Heart right ventricle (tissue), 16 donors: ENCODE measurements at places on chromosomes 5 and 9.

GRCh38 chr9:113622600-113623400 lies 159.3 kb downstream of the RGS3 start:
- H3K27ac ChIP-seq: no peak overlapping the region
- DNase-seq: no peak
- peaks cover 19% of the 10 kb centered on the region for H3K4me1 ChIP-seq
- no peaks in the 10 kb centered on the region for H3K36me3 ChIP-seq
- H3K27me3 ChIP-seq: no peaks in the 10 kb centered on the region

GRCh38 chr5:163564321-163564938 lies 59.0 kb downstream of the MAT2B start:
- no peaks in the 10 kb centered on the region for H3K36me3 ChIP-seq
- peaks cover 14% of the 10 kb centered on the region for H3K4me1 ChIP-seq
- no peak overlapping the region for H3K4me3 ChIP-seq
- H3K27ac ChIP-seq: no peak overlapping the region
- peak; percentile 47 for DNase-seq

- no peaks in the 10 kb centered on the region for H3K27me3 ChIP-seq
- H3K4me3 ChIP-seq: no peak overlapping the region
- H3K27ac ChIP-seq: no peak overlapping the region
- no peak for DNase-seq
Observed at GRCh38 chr5:84688566-84688965, 303.9 kb upstream of the EDIL3 start.

DNA sequence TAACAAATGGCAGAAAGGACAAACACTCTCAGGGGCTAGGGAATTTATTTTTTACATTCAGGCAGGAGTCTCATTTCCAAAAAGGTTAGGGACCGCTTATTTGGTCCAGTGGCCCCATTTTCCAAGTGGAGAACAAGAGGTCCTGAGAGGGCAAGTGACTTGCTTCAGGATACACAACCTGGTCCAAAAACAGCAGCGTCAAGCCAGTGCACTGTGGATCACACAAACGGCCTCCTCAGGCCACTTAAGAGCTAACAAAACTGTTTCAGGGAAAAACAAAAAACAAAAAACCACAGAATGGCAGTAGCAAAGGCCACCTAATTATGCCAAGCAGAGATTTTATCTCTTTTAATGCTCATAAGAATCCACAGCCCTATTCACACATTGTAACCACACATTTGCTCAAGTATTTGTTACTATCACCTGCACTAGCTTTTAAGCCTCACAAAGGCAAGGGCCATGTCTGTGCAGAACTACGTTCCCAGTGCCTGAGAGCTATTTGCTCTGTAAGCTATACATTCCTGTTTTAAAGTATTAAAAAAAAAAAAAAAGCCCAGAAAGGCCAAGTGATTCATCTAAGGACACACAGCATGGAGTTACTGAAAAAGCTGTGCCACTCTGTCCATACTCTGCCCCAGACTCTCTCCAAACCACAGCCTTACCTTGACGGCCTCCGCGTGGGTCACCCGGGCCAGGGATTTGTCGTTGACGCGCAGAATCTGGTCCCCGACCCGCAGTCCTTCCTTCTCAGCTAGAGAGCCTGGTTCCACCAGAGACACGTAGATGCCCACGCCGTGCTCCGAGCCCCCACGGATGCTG lies 1.5 kb downstream of the WHRN start:
- no peak overlapping the region for H3K27ac ChIP-seq
- no peaks in the 10 kb centered on the region for H3K36me3 ChIP-seq

GRCh38 chr9:84874022-84874421 lies 204.5 kb downstream of the NTRK2 start:
- H3K36me3 ChIP-seq: no peaks in the 10 kb centered on the region
- no peak overlapping the region for H3K27ac ChIP-seq
- H3K4me3 ChIP-seq: no peak overlapping the region
- H3K4me1 ChIP-seq: peaks cover 14% of the 10 kb centered on the region
- no peak for DNase-seq
- H3K27me3 ChIP-seq: no peaks in the 10 kb centered on the region

DNA sequence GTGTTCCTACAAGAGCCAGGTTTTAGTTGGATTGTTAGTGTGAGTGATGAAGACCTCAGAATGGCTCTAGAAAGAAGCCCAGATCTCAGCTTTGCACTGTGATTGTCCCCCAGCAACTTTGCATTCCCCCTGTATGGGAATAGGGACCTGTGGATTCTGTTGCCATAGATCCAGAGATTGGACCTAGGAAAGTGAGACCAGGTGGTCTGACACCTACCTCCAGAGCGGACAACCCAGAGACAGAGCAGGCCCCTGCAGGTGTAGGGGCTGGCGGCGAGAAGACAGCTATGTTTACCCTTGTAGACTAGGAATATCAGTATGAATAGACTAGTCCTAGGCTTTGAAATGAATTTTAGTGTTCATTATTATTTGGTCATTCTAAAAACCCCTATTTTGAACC lies 53.6 kb downstream of the IRF1 start:
- H3K4me3 ChIP-seq: no peak overlapping the region
- peaks cover 42% of the 10 kb centered on the region for H3K4me1 ChIP-seq
- peak overlapping the region; percentile 74 for H3K27ac ChIP-seq
- no peaks in the 10 kb centered on the region for H3K36me3 ChIP-seq
- no peak for DNase-seq

DNA sequence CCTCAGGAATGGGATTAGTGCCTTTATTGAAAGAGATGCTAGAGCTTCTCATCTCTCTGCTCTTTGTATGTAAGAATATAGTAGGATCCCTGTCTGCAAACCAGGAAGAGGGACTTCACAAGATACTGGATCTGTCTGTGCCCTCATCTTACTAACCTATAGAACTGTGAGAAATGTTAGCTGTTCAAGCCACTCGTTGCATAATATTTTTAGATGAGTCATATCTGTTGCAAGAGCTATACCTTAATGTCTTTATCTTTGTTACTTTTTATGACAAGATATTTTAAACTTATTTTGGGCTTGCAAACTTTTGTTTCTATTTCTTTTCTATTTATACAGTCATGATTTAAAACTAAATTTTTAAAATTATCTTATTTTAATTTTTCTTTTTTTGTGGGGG lies 1296.8 kb upstream of the CDH6 start:
- H3K4me3 ChIP-seq: no peak overlapping the region
- no peaks in the 10 kb centered on the region for H3K27me3 ChIP-seq
- no peak for DNase-seq
- H3K4me1 ChIP-seq: no peaks in the 10 kb centered on the region
- no peaks in the 10 kb centered on the region for H3K36me3 ChIP-seq

GRCh38 chr5:1059884-1060263 lies 51.3 kb downstream of the NKD2 start:
- H3K36me3 ChIP-seq: peaks cover 5% of the 10 kb centered on the region
- DNase-seq: peak; percentile 7
- H3K27me3 ChIP-seq: no peaks in the 10 kb centered on the region
- H3K27ac ChIP-seq: no peak overlapping the region
- H3K4me1 ChIP-seq: no peaks in the 10 kb centered on the region
- H3K4me3 ChIP-seq: no peak overlapping the region

GRCh38 chr5:67806654-67807438 lies 408.7 kb upstream of the PIK3R1 start:
- DNase-seq: no peak
- H3K27ac ChIP-seq: peak overlapping the region; percentile 86
- no peaks in the 10 kb centered on the region for H3K27me3 ChIP-seq
- no peak overlapping the region for H3K4me3 ChIP-seq

DNA sequence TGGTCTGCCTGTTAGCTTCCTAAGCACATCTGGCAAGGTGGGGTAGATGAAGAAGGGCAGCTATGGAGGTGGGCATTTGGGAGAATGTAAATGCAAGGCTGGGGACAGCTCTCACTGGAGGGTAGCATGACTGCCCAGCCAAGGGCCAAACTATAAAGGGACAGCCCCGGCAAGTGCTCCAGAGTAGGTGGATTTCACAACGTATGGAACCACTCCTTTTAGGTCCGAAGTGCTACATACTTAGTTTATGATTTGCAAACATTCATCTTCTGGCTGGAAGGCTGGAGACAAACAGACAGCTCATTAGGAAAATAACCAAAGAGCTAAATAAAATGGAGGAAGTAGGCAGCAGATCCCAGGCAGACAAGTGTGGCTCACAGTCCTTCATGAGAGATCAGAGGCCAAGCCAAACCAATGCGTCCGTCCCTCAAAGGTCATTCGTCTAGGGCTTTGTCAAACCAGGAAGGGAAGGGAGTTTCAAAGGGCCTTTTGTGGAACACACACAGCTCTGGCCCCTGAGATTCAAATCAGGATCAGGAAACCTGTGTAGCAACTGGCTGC lies 42.5 kb upstream of the GLRX start:
- DNase-seq: no peak
- no peaks in the 10 kb centered on the region for H3K27me3 ChIP-seq

DNA sequence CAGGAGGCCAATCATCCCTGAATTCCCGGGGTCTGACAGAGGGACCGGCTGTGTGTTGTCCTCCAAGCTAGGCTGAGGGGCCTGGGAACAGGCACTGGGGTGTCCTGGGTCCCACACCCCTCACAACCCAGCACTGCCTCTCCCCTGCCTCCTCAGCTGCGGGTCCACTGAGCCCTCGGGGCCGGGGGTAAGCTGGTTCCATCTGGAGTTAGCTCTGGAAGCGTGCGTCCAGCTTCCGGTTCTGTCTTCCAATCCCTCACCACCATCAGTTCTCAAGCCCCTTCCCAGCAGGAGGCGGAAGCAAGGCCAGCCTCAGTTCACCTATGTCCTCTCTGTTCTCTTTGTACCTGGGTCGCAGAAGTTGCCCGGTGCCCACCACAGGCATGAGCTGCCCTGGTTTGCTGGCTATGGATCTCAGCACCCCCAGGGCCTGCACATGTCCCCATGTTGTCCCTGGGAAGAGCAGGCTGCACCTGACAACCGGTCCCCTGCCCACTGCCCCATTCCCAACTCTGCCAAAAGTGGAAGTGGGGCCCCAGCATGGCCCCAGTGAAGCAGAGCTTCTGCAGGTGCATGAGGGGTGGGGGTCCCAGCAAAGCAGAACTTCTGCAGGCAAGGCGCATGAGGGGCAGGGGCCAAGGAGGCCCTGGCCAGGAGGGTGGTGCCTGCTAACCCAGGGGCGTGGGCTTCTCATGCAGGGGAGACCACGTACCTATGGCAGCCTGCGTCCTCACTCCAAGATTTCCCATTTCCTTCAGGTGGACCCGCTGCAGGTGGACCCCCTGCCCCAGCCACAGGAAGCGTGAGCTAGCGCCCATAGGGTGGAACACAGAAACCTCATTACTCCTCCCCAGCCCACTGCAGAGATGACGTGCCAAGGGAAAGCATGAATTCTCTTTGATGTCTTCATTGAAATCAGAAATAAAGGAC lies 111.9 kb downstream of the ZNF354C start:
- no peak for DNase-seq
- no peaks in the 10 kb centered on the region for H3K36me3 ChIP-seq
- H3K27me3 ChIP-seq: peaks cover 18% of the 10 kb centered on the region
- H3K4me1 ChIP-seq: peaks cover 5% of the 10 kb centered on the region
- no peak overlapping the region for H3K27ac ChIP-seq
- no peak overlapping the region for H3K4me3 ChIP-seq

DNA sequence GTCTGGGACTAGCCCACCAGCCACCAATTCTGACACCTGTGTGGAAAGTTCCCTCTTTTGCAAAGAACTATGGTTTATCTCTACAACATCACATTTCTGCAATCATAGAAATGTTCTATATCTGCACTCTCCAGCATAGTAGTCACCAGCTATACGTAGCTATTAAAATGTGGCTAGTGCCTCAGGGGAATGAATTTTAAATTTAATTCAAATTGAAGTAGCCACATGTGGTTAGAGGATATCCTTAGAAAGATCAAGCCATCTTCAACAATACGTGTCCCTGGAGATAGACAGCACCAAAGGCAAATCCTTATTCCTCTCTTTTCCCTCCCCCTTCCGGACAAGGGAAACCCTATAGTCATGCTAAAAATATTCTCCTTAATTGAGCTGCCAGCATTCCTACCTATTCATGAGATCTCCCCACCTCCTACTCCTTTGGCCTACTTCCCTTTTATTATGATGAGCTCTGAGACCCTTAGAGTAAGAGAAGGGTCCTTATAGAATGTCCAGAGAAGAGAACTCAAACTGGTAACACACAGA lies 11.1 kb downstream of the LCP2 start:
- no peaks in the 10 kb centered on the region for H3K27me3 ChIP-seq
- DNase-seq: no peak
- H3K4me3 ChIP-seq: no peak overlapping the region
- H3K27ac ChIP-seq: no peak overlapping the region
- H3K4me1 ChIP-seq: peaks cover 35% of the 10 kb centered on the region

DNA sequence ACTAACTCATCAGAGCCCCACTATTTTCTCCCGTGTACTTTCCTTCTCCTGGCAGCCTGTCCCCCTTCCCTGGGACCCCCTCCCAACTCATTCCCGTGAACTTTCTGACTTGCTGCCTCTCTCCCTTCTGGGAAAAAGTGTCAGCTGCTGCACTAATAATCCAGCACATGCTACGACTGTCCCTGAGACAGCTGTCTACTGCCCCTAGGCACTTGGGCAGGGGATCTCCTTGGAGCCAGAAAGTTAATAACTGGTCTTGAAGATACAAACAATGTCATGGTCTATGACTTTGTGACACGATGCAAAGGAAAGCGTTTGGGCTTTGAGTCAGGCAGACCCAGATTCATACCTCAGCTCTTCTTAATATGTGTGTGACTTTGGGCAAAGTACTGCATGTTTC lies 10.1 kb upstream of the RNF183 start:
- no peaks in the 10 kb centered on the region for H3K36me3 ChIP-seq
- no peak overlapping the region for H3K4me3 ChIP-seq
- H3K4me1 ChIP-seq: no peaks in the 10 kb centered on the region

DNA sequence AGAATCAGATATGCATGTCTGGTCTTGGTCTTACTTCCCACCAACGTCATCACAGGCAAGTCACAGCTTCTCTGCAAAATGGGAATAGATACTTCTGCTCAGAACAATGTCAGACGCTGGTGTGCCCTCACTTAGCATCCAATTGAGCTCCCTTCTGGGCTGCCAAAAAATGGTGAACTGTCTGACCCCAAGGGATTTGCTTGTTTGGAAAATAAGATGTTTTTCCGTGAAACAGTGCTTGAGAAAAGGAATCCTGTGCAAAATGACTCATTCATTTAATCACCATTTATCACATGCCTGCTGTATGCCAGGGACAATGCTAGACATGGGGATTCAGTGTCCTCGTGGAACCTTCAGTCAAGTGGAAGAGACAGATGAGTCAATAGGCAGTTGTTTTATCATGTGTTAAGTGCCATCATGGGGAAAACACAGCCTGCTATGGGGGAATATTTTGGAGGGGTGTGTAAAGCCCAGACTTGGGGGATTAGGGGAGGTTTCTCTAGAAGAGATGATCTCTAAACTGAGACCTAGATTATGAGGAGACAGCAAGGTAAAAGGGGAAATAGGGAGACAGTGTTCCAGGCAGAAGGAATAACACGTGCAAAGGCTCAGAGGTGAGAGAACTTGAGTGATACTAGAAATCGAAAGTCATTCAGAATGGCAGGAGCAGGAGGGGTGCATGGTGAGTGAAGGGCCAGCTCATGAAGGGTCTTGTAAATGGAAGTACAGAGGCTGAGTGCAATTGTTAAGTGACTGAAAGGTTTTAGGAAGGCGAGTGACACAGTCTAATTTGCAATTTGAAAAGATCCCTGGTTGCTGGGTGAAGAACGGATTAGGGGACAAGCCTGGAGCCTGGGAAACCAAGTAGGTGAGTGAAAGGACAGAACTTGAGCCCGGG lies 3.9 kb downstream of the NIPAL4 start:
- peaks cover 12% of the 10 kb centered on the region for H3K4me1 ChIP-seq
- DNase-seq: no peak
- no peak overlapping the region for H3K4me3 ChIP-seq
- H3K27ac ChIP-seq: peak overlapping the region; percentile 42
- H3K36me3 ChIP-seq: no peaks in the 10 kb centered on the region
- H3K27me3 ChIP-seq: peaks cover 21% of the 10 kb centered on the region
